ENCODE measurements at places on chromosomes 13 and 19.

DNA sequence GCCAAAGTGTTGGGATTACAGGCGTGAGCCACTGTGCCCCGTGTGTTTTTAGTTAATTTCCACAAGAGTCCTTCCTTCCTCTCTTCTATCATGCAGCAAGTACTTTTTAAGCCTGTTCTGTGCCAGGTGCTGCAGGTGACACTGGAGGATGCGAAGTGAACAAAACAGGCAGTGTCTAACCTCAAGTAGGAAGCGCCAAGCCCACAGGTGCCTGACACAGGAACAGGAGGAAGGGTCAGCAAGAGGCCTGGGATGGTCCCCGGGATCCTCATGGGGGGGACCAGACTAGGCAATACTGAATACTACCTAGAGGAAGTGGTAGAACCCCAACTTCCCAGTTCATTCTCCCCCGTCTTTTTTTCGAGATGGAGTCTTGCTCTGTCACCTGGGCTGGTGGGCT lies 1.8 kb upstream of the CALR start:
- no peak for DNase-seq

- DNase-seq = no peak
These were observed 128.7 kb downstream of the CYSLTR2 start for GRCh38 chr13:48782429-48782840.

DNA sequence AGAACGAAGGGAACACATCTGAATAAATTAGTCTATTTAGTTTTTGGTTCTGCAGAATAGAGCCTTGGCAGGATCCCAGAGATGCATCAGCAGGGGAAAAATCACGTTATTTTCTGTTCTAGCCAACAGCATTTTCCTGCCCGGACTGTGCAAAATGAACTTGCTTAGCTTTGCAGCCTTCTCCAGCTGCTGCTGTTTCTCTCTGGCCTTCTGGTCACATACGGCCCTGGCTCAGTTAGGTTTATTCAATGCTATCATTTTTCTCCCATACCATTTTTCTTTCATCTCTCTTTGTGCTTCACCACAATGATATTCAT lies 110.4 kb upstream of the KL start:
- DNase-seq = no peak

GRCh38 chr19:47613165-47614020 lies 4.5 kb downstream of the BICRA start:
- no peak for DNase-seq

DNA sequence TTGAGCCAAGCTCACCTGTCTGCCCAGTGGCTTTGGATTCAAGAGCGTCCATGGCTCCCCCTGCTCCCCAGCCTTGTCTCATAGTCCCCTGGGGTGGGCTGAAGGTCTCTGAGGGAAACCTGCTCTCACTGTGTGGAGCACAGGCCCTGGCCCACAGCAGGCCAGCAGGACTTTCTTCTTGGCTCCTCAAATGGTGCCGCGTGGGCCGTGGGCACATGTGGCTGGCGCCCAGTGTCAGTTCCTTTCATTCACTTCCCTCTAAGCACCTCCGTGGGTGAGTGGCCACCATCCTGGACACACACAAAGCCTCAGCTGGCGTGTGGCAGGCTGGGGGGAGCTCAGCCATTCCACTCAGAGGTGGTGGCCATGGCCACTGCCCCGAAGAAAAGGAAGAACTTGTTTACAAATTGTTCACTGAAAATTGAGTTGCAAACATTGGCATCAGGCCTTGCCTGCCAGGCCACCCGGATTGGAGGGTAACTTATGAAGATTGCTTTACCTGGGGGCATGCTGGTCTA lies 53.1 kb downstream of the C1QTNF9 start:
- no peak for DNase-seq

- no peak for DNase-seq
These were observed at the start of gene APLP1 for GRCh38 chr19:35868172-35868822. Gene APLP1, plus strand, starts transcription at chr19:35868574. Its CDS starts 63 bp downstream, at chr19:35868637.

- DNase-seq = no peak
These were observed 38.1 kb downstream of the TMEM255B start for GRCh38 chr13:113796964-113797676.

GRCh38 chr19:6587998-6588507 lies 2.9 kb downstream of the CD70 start:
- DNase-seq = no peak

GRCh38 chr13:98039964-98040363 lies 86.5 kb downstream of the IPO5 start:
- no peak for DNase-seq

GRCh38 chr19:44529536-44529935 lies at the start of gene CEACAM20:
Gene CEACAM20, minus strand, starts transcription at chr19:44529675. Its CDS starts 166 bp downstream, at chr19:44529509.
- DNase-seq = no peak

- no peak for DNase-seq
These were observed 1741.5 kb downstream of the PCDH9 start for GRCh38 chr13:65488606-65489005.

DNA sequence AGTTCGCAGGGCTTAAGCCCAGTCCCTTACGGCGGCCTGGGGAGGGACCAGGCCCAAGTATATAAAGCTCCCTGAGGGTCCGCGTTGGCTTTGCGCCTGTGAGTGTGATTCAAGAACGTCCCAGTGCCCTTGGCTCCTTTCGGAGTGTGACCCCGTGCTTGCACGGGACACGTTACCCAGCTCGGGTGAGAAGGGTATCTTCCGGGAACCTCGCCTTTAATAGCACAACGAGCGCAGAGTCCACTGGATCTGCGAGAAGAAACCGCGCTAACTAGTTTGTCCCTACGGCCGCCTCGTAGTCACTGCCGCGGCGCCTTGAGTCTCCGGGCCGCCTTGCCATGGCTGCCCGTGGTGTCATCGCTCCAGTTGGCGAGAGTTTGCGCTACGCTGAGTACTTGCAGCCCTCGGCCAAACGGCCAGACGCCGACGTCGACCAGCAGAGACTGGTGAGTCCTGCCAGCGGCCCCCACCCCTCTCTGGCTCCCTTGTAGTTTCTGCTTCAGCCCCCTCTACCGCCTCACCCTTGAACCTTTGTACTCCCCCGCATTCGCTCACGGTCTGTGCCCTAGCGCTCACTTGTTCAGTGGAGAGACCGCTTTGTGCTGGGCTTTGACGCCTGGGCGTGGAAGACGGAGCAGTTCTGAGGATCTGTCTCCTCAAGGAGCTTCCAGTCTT lies at the start of gene DNAJC15:
Gene DNAJC15 (plus strand): TSS at position 298 of the 675 bp plus-strand sequence. CDS start 41 bp downstream, at position 339.
- DNase-seq = peak; percentile 27

- no peak for DNase-seq
These were observed 11.6 kb downstream of the AKAP11 start for GRCh38 chr13:42283574-42283973.

DNA sequence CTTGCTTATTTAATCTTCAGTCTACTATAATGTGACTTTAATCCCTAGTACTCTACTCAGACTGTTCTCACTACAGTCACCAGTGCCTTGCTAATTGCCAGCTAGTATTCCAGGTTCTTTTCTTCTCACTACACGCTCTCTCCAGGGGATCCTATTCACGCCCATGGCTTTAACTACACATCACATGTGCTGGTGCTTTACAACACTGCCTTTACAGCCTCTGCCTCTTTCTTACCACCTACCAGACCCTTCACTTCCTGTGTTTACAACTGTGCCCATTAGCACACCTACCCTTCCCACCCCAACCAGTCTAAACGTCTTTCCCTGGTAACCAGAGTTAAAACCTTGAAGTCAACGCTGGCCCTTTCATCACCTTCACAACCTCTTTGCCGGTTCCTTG lies 249.5 kb downstream of the DNAJC15 start:
- no peak for DNase-seq

DNA sequence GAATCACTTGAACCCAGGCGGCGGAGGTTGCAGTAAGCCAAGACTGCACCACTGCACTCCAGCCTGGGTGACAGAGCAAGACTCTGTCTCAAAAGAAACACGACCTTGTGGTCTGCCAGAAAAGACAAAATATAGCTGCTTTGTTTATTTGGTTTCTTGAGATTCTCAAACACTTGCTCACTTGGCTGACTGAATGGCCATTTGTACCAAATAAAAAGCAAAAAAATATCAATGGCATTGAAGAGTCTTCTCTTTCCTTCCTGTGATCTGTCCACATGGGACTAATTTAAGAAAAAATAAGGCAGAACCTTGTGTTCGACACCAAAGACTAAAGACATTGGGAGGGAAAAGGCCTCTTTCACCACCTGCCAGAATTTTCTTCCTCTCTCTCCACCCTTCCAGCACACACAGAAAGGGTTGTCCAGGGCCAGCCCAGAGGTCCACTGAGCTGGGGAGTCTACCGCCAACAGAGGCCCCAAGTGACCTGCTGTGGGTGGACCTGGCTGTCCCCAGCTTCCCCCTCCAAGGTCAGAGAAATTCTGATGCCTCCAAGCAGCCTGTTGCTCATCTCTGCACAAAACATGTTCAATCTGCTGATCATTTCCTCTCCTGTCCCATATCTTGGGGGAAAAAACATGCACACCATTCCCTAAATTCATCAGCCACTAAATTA lies 5.9 kb downstream of the BRME1 start:
- DNase-seq = no peak

- no peak for DNase-seq
These were observed 19.8 kb downstream of the STK24 start for GRCh38 chr13:98556968-98557631.

DNA sequence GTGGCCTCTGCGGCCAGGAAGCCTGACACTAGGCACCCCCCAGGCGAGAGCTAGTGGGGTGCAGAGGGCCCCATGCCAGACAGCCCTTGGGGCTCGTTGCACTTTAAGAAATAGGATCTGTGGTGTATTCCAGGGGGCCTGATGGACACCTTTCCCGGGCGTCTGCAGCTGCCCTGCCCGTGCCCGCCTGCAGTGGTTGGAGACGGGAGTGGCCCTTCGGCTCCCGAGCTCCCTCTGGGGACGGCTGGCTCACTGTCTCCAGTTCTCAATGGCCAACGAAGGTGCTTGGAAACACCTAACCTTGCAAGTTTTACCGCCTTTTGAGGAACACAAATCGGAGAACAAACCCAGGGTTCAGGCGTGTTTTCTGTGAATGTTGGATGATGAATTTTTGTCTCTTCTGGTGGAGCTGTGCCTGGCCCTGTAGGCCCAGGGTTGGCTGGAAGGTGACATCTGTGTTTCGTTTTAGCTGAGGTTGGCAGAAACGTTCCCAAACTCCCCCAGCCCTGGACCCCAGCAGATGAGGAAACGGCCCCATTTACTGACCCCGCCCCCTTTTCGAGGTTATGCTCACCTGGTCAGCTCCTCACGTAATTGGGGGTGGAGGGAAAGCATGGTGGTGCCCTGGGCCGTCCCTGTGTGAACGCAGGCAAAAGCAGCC lies 17.4 kb upstream of the NPAS1 start:
- no peak for DNase-seq

DNA sequence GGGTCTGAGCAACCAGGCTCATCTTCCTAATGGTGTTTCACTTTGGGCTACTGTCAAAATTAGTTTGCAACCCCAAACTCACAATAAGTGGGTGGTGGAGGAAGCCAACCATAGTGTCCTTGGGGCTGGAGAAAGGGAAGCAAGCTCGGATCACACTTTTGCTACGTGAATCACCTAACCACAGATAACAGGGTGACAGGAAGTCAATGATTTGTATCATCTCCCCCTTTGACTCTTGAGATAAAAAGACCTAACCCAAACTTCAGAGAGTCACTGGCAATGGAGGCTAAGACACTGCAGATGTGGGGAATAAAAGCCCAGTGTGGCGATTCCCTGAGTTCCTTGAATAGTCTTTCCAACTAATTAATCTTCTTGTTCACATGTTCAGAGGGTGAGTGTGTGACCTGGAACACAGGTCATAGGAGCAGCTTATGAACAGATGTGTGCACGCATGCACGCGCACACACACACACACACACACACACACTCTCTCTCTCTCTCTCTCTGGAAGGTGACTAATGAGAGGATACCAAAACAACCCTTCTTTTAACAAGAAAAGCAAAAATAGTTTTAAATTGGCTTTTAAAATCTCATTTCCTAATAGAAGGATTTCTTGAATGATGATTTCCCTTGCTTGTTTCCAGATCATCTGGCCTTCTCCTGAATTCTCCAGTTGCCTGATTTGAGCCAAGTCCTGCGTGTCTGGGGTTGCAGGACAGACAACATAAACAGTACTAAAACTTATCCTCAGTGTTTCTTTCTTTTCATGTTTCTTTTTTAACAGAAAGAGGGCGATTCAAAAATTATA lies 21.2 kb upstream of the DOCK9 start:
- no peak for DNase-seq

- no peak for DNase-seq
These were observed 9.7 kb downstream of the HSD17B14 start for GRCh38 chr19:48826606-48827020.

- no peak for DNase-seq
These were observed 15.9 kb upstream of the NOP53 start for GRCh38 chr19:47729468-47729798.

DNA sequence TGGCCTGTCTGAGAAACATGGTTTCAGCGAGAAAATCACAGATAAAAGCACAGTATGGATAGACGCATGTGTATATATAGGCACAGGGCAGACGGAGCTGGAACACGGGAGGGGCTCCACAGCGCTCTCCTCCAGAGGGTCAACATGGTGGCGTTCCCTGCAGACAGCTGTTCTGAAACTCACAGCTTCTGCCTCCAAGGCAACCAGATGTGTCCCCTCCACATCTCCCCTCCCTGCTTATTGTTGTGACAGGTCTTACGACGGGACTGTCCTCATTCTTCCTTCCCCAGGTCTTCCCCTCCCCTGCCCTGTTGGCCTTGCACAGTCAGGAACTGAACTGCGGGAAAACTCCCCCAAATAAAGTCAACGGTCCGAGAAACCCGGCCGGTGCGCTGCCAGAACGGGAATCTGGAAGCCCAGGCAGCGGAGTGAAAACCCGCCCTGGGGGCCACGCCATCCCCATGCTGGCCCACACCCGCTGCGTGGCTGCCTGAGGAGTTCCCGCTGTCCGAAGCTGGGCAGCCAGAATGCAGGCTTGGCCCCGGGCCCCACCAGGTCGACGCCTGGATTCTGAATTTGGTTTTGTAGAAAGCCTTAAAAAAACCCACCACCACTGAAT lies 2.6 kb upstream of the TIMM13 start:
- DNase-seq = no peak

DNA sequence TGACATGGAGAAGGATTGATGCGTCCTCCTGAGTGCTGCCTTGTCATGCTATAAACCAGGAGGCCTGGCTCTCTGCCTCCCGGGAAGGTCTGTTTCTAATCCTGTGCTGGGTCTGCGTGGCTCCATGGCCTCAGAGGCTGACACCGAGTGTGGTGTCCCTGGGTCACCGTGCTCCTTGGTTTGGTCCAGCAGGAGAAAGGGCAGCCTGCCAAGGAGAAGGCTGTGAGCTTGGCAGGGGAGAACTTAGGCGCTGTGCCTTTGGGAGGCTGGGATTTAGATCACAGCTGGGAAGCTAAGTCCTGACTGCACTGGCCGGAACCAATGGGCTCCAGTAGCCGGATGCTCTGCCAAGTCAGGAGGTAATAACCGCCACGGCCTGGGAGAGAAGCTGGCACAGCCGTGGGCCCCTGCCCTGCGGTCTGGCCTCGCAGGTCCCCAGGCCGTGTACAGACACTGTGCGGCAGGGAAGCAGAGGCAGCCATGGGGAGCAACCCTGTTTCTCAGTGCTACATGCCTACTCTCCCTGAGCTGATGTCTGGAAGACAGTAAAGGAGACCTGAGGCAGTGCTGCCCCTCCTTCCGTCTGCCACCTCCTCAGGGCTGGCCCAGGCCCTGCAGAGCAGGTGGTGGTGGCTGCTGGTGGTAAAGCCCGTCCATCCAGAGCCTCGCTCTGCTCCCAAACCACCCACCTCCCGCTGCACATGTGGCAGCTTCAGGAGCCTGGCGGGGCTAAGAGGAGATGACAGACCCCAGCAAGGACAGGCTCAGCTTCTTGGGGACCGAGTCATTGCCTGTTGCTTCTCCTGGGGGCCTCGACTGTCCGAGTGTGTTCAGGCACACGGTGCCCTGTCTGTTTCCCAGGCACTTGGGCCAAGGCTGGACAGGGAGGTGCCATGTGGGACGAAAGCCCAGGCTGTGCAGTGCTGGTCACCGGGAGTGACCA lies 44.9 kb downstream of the C13orf46 start:
- DNase-seq = no peak

GRCh38 chr19:663682-664117 lies 686 bp upstream of the RNF126 start:
- no peak for DNase-seq

Data from esophagus squamous epithelium (tissue), 5 donors.